ENCODE measurements at places on chromosomes 12 and 14.

DNA sequence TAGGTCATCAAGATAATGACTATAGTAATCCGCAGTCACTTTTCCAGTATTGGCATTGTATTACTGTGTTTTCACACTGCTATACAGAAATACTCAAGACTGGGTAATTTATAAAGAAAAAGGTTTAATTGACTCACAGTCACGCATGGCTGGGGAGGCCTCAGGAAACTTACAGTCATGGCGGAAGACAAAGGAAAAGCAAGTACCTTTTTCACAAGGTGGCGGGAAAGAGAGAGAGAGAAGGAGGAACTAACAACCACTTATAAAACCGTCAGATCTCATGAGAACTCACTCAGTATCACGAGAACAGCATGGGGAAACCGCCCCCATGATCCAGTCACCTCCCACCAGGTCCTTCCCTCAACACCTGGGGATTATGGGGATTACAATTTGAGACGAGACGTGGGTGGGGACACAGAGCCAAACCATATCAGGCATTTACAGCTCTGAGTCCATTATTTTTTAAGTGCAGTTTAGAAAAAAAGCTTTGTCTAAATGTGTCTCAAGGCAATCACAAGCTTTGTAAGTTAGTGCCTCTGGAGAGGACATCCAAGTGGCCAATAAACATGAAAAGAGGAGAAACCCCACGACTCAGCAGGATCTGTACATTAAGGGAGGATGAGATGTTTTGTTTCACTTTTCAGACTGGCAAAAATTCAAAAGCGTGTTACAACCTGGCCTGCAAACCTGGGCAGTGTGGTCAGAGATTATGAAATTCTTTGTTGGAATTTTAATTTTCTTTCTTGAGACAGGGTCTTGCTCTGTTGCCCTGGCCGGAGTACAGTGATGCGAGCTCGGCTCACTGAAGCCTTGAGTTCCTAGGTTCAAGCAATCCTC is 82.0 kb downstream of the DNAH10 start:
- no peak for DNase-seq

DNA sequence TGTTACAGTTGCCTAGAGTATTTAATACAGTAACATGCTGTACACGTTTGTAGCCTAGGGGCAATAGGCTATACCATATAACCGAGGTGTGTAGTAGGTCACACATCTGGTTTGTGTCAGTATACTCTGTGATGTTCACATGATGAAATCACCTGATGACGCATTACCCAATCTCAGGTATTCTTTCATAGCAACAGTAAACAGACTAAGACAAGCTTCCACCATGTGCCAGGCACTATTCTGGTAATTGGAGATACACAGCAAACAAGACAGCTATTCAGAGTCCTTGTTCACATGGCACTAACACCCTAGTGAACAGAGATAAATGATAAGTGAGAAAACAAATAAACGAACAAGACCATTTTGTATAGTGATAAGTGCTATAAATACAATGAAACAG is 3.8 kb upstream of the PDE3A start:
- no peak for DNase-seq

DNA sequence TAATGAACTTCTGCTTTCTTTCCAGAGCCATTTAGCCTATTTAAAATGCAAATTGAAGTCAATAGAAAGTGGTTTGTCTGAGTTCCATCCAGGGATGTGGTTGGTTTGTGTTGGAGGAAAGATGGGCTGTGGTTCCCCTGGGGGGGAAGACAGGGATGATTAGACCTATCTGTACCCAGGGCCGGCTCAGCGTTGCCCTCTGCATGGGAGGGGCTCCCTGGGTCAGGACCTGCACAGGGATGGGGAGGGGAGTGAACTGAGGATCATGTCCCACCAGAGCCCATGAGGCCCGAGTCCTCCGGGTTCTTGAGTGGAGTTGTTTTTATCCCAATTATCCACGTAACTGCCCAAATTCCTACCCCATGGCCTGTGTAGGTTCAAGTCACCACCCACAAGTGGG is 76.9 kb upstream of the SFSWAP start:
- DNase-seq, result no peak

DNA sequence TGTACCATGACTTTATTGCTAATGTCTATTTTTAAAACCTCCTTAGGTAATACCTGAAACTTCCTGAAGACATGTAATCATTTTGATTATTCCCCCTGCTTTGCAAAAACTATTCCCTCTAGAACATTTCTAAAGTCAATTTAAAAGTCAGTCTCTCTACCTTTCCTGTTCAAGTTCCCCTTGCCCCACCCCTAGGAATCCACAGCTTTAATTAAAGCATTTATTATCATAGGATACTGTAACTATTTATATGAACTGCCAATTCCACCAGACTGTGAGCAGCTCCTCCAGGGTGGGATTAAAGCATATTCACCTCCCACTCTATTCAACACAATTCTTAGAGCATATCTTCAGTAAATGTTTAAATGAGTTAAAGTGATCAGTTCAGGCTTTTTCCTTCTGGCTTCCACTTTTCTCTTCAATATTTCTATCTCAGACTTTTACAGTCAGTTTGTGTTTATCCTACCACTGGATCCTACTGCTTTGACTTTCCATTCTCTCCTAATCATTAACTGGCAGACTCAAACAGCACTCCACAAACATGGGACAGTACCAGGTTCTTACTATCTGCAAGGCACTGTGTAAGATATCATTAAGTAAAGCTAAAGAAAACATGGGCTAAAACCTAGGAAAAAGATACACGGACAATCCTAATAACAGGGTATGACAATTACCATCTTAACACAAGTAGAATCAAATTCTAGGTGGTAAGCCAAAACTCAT is 39.1 kb downstream of the PTPN21 start:
- no peak for DNase-seq

DNA sequence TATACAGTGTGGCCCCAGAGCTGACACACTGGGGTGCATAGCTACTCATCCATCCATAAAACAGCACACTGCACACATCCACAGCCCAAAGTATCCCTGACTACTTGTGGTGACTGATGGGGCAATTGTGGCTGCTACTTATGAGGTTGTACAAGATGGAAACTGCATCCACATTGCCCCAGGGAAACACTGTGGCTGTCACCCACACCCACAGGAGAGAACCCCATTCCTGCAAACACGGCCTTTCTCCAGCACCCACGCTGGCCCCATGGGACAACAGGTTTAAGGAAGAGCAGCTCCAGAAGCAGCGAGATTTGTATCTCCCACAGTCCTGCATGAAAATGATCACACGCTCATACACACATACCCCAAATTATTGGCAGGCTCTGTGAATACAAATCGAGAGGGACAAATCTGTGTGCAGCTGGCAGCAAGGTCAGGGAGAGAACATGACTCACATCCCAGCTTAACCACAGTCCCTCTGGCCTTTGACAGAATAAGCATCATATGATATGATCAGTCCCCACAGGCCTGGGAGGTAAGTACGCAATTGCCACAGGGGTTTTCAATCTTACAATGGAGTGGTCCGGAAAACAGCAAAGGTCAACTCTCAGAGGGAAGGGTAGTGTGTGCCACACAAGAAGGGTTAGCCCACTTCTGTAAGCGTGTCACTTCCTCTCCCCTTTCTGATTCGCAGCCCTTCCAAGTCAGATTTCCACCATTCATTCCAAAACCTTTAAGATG is 61.9 kb downstream of the ESR2 start:
- DNase-seq, result peak; percentile 96

DNA sequence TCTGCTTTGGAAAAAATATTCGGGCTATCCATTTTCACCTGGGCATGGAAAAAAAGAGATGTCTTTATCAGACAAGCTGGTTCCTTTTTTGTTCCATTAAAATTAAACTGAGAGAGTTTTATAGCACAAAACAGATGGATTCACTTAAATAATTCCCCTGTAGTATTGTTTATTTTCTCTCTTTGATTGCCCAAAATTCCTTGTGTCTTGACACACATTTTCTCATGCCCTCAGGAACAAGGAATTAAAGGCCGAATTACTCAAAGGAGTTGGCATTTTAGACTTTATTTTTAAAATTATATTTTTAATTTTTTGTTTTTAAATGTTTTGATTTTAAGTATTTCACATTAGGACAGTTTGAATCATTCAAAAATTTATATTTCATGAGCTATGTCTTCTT is 69.6 kb upstream of the SLCO1C1 start:
- DNase-seq, result no peak

- no peak for DNase-seq
Observed at GRCh38 chr12:92890601-92891106, 38.4 kb downstream of the EEA1 start.

DNA sequence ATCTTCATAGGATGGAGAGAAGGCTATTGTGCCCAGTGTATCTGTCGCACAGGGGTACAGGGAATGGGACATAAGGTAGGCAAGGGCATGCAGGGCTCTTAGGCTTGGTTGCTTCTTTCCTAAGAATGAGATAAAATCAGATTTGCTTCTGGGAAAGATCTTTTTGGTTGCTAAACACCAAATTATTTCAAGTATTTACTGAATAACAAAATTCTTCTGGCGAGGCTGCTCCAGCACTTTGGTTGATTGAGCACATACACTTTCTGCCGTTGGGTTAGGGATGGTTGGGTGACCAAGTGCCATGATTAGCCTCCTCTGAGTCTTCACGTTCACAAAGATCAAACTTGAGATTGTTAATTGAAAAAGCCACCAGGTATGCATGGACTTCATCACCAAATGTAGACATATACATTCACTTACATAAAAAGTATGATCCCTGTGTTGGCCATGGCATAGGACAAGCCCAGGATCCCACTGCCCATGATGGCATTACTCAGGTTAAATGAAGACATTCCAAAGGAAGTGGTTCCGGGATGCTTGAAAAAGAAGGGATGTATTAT is 38.2 kb downstream of the SLC38A4 start:
- no peak for DNase-seq

Data from fibroblast of mammary gland (primary cell).